Sigmoid colon (tissue), 7 donors: ENCODE measurements at places on chromosomes 7 and 10.

DNA sequence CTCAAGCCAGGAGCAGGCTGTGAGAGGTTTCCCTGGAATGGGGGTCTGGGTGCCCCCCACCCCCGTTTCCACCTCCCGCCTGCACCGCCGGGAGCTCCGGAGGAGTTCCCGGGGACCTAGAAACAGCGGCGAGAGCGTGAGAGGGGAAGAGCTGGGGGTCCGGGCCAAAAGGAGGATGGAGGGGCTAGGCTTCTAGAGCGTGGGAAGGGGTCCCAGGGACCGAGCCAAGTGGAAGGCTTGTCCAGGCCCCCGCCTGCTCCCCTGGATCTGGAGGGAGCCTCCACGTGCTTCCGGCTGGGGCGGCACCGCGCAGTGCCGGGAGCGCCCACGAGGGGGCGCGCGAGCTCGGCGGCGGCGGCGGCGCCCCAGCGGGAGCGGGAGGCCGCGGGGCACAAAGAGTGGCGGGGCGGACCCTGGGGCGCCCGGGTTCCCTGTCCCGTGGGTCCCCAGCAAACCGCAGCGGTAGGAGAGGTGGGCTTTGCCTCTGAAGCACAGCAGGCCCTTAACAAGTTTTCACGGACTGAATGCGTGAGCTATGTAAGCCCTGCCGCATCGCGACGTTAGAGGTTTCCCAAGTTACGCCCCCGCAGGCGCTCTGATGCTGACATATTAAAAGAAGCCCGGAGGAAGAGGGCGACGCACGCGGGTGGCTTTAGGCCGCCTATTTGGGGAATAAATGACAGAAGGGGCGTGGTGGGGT lies 104.4 kb upstream of the LRRC4 start:
- DNase-seq: no peak

GRCh38 chr7:122883049-122883680 lies 3.1 kb downstream of the CADPS2 start:
- no peak for DNase-seq

- DNase-seq: no peak
Measured at GRCh38 chr7:128270826-128271272, 29.8 kb downstream of the LEP start.

DNA sequence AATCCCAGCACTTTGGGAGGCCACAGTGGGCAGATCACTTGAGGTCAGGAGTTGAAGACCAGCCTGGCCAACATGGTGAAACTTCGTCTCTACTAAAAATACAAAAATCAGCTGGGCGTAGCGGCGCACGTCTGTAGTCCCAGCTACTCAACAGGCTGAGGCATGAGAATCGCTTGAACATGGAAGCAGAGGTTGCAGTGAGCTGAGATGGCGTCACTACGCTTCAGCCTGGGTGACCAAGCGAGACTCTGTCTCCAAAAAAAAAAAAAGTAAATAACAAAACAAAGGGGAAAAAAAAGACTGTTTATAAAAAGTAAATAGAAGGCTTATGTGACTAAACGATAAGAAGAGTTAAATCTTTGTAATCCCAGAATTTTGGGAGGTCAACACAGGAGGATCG lies 15.0 kb upstream of the DNMBP start:
- no peak for DNase-seq

- DNase-seq: no peak
Measured at GRCh38 chr7:98622926-98623325, 5.8 kb downstream of the NPTX2 start.

DNA sequence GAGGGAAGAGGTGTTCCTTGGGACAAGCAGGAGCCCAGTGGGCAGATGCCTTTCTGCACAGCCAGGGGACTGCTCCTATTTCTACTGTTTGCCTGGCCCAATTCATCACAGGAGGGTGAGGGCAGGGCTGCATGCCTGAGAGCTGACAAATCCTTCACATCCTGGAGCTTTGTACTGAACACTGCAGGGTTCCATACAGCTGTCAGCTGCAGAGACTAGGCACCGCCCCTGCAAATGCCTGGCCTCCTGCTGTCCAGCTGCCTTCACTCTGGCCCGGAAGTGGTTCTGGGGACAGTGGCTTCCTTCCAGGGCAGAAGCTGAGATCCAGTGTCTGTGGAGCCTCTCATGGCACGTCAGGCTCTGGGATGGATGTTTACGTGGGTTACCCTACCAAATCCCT lies 470.7 kb downstream of the DNAJB6 start:
- no peak for DNase-seq

DNA sequence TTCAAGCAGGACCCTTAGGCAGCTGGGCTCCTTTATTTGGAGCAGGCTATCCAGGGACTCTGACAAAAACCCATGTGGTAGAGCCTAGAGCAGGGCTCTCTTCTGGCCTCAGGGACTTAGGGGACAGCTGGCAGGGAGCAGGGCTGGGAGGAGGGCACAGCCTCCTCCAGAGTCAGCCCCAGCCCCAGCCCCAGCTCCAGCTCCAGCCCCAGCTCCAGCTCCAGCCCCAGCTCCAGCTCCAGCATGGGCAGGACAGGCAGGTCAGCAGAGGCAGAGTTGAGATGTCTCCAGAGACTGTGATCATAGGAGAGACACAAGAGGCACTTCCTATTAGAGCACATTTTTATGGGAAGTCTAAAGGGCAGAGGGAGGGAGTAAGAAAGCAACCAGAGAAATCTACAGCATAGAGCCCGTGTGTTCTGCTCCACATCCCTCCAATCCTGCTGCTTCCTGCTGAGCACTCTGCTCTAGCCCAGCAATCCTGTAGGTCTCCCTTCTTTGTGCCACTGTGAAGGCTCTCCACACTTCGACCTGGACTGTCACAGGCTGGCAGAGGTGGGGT lies 13.3 kb upstream of the C10orf53 start:
- DNase-seq: no peak

DNA sequence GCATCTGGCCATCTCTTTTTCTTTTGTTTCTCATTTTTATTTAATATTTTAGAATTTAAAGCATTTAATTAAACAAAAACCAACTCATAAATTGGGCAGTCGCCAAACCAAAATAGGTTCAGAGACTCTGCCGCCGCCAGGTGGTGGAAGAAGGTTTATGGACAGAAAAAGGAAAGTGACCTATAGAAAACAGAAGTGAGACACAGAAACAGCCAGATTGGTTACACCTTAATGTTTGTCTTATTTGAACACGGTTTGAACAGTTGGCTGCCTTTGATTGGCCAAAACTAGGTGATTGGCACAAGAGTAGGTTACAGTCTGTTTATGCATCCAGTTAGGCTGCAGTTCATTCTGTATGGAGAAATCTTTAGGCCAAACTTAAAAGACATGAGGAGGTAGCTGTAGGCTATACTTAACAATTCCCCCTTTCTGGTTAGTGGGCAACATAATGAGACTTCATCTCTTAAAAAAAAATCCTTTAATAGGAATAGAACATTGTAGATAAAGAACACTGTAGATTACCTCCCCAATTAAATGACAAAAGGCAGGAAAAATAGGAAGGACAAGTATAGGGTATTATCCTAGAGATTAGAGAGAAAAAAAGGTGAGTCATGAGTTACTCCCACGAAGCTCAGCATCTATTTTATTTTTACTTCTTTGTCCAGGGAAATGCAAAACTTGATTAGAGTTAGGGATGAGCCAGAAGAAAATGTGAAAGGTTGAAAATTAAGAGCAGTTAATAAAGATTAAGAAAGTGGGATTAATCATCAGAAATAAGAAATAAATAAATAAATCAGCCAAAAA lies 23.9 kb upstream of the CYCS start:
- DNase-seq: no peak

GRCh38 chr10:111762114-111762513 lies 421.5 kb downstream of the GPAM start:
- no peak for DNase-seq

DNA sequence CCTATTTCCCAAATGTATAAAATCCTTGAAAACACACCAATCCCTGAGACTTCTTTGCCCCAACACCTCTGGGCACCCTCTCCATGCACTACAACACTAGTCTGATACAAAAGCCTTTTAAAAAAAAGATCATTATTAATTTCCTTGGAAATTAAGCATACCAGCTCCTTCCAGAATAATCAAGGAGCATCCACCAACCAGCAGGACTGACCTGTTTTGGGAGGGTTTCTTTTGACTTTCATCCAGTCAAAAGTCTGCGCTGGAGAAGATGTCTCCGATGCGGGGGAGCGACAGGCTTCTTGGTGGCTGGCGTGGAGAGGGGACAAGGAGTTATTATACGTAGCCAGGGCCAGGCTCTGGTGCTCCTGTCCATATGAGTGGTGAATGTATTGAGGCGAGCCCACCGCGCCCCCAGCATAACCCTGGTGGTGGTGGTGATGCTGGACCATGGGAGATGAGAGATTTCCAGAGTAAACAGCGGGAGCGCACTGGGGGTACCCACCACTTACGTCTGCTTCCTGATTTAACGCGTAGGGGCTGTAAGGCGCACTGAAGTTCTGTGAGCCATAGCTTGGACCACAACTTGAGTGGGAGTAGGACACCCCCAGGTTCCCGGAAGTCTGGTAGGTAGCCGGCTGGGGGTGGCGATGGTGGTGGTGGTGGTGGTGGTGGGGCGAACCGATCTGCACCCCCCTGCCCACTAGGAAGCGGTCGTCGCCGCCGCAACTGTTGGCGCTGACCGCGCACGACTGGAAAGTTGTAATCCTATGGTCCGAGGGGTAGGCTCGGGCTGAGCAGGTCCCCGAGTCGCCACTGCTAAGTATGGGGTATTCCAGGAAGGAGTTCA lies 527 bp downstream of the HOXA1 start:
- DNase-seq: peak; percentile 70

DNA sequence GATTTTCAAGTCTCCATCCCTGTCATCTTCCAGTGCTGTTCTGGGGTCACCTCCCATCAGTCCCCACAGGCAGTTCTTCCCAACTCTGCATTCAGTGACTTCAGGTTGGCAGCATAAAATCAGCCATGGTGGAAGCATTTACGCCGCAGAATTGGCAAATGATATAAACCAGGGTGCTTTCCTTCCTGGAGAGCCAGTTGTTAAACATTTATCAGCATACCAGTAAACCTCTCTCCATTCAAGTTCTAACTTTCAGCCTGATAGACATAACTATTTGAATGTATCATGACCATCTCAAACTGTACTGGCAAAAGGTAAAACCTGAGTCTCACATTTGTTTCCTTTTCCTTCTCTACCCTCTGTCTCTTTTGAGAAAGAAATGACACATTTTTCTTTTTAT lies 69.7 kb upstream of the ITPRID1 start:
- DNase-seq: no peak

DNA sequence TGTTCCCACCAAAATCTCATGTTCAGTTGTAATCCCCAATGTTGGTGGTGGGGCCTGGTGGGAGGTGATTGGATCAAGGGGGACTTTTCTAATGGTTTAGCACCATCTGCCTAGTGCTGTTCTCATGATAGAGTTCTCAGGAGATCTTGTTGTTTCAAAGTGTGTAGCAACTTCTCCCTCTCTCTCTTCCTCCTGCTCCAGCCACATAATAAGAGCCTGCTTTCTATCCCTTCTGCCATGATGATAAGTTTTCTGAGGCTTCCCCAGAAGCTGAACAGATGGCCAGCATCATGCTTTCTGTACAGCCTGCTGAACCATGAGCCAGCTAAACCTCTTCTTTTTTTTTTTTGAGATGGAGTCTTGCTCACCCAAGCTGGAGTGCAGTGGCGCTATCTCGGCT lies 910.6 kb downstream of the KCNMA1 start:
- DNase-seq: no peak

GRCh38 chr7:128986609-128987008 lies 48.9 kb downstream of the IRF5 start:
- DNase-seq: no peak

- DNase-seq: no peak
Measured at GRCh38 chr10:123637326-123637880, 28.8 kb upstream of the GPR26 start.

DNA sequence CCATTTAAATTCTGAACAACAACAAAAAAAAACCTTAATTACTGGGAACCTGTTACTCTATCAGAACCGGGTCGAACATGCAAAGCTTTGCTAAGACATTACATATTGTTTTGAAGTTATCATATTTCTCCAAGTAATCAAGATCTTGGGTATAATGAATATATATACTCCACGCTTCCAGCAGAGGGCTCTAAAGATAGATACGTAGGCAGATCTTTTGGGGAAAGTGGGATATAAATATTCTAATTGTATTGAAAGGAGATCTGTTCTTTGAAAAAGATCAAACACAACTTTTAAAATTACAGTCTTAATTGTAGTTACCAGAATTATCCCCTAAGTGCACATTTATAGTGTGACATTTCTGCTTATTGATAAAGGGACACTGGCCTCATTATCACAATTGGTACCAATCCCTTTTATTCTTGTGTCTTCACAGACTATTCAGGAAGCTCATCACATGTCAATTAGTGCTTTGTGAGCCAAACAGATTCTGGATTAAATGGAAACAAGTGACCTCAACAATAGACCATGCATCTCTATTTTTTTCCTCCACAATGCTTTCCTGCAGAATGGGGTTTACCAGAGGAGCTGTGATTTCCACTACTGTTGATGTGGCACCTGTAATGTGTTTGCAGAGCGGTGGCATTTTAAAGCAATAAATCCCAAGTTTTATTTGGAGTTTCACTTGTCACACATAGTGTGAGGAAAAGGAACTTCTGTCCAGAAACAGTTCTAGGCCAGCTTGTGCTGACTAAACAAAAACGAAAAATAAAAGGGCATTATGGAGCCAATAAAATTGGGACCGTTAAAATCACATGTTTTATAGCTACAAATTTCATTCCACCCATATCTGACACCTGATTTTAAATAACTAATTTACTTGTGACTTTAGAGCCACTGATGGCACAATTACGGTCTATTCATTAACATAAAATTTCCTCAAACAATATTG lies 122.4 kb downstream of the CTTNBP2 start:
- DNase-seq: no peak

GRCh38 chr7:112084520-112084971 lies 121.7 kb downstream of the DOCK4 start:
- no peak for DNase-seq

- peak; percentile 19 for DNase-seq
Measured at GRCh38 chr10:131081376-131081775, 230.1 kb downstream of the TCERG1L start.

- DNase-seq: no peak
Measured at GRCh38 chr7:28980451-28981160, 22.5 kb upstream of the TRIL start.

DNA sequence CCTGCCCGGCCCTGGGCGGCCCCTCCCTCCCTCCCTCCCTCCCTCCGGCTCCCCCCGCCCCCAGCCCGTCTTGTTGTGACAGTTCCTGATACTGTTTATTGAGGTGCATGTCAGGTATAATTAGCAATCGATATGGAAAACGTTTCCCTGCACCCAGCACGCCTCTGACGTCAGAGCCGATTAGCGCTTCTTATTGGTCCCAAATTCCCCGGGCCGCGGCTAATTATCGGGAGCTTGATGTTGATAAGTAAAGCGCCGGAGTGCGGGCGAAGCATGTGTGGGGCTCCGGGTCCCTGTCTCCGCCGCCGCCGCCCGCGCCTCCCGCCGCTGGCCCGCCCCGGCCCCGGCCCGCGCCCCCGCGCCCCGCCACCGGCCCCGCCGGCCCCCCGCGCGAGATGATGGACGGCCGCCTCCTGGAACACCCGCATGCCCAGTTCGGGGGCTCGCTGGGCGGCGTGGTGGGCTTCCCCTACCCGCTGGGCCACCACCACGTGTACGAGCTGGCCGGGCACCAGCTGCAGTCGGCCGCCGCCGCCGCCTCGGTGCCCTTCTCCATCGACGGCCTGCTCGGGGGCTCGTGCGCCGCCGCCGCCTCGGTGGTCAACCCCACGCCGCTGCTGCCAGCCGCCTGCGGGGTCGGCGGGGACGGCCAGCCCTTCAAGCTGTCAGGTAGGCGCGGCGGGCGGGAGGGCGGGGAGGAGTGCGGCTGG lies at the start of gene UNCX:
UNCX (plus strand) TSS at position 250 of the 710 bp plus-strand sequence; CDS start at position 396, 146 bp downstream.
- no peak for DNase-seq
